ENCODE measurements at places on chromosomes 6 and 20. TPM values are rescaled to one million over a fixed set of nuclear protein-coding genes. Genes with fewer than 3 reads are reported as not detected.

DNAH8 gene
- 0.03 TPM for total RNA-seq

GRCh38 chr6:107329063-107329860, 130.1 kb downstream of the PDSS2 start:
- no peak for DNase-seq

- DNase-seq, result no peak
Measured at GRCh38 chr6:146620655-146621054, 21.9 kb downstream of the ADGB start.

DNA sequence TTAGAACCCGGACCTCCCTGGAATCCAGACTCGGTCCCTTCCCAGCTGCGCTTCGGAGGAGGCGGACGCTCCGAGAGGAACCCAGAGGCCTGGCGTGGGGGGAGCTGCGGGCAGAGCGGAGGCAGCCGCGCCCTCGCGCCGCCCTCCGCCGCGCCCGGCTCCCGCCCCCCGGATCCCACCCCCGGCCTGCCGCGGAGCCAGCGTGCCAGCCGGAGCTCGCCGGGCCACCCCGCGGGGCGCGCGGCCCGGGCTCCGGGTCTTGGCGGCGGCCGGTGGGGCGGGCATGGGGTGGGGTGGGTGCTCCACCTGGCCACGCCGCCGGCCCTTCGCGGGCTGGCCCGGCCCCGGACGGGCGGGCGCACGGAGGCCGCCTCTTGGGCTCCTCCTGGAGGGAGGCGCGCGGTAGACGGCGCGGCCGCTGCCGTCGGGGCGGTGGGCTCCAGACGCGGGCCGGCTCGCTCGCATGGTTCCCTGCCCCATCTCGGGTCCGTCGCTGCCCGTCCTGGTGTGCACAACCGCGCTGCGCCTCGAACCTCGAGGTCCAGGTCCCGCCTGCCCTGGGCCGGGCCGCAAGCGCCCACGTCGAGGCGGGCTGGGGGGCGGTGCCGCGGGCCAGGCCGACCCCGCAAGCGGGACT, 592 bp upstream of the CDYL start:
- DNase-seq, result no peak

POPDC3 gene
- 59.6 TPM for total RNA-seq

DNA sequence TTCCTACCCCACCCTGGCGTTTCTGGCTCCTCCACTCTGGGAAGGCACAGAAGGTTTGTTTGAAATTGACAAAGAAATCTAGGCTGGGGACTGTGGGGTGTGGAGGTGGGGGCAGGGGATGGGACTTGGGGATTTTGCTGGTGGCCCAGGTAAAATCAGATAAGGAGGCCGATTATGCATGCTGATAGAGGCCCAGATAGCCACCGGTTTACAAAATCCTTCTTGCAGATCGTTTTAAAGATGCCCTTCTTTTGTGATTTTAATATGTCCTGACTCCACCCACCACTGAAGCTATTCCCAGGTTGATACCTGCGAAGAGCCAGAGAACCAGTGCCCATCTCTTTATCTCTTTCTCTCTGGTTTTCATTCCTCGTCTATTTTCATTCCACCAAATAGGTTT, 104.9 kb downstream of the TFAP2C start:
- DNase-seq, result no peak

GRCh38 chr20:51496964-51497363, 45.6 kb downstream of the NFATC2 start:
- no peak for DNase-seq

TP53TG5 gene
- not detected for total RNA-seq

DNA sequence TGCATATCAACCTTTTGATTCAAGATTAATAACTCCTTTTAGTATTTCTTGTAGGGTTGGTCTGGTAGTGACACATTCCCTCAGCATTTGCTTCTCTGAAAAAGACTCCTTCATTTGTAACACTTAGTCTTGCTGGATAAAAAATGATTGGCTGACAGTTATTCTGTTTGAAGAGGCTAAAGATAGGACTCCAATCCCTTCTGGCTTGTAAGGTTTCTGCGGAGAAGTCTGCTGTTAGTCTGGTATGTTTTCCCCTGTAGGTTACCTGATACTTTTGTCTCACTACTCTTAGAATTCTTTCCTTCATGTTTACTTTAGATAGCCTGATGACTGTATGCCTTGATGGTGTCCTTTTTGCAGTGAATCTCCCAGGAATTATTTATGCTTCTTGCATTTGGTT, 96.0 kb downstream of the CARMIL1 start:
- no peak for DNase-seq

GRCh38 chr6:154605882-154606370, 95.4 kb upstream of the CNKSR3 start:
- no peak for DNase-seq

Measured in SJCRH30 (cell line).